ENCODE measurements at places on chromosomes 5 and 9.

GRCh38 chr5:116409591-116410296, 164.9 kb downstream of the SEMA6A start:
- no peak for DNase-seq

GRCh38 chr5:155700333-155700732, 626.6 kb upstream of the SGCD start:
- no peak for DNase-seq

DNA sequence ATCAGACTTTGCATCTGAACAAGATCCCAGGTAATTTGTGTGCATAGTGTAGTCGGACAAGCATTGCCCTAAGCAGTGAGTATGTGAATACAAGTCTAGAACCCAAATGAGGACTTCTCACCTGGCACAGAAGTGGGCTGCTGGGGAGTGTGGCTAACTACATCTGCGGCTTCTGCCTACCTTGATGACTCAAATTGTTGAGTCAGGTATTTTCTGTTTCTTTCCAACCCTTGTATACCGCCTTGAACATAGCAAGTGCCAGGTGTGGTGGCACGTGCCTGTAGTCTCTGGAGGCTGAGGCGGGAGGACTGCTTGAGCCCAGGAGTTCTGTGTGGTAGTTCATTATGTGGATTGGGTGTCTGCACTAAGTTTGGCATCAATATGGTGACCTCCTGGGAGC, 7.9 kb upstream of the JADE2 start:
- no peak for DNase-seq

DNA sequence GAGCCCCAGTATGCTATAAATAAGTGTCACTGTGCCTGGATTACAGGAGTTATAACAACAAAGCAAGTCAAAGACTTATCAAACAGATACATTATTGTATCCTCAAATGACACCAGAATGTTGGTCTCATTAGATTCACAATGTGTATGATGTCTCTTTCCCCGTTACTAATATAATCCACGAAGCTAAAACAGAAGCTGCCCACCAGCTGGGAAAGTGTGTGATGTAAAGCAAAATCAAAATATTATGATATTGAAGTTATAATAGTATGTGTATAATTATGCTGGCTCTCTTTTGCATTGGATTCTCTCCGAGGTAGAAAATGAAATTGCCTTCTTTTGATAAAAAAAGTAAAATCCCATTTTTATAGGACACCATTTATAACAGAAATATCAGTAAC, 127.3 kb upstream of the MAN2A1 start:
- no peak for DNase-seq

GRCh38 chr9:81661339-81661738, 28.0 kb downstream of the TLE1 start:
- no peak for DNase-seq

DNA sequence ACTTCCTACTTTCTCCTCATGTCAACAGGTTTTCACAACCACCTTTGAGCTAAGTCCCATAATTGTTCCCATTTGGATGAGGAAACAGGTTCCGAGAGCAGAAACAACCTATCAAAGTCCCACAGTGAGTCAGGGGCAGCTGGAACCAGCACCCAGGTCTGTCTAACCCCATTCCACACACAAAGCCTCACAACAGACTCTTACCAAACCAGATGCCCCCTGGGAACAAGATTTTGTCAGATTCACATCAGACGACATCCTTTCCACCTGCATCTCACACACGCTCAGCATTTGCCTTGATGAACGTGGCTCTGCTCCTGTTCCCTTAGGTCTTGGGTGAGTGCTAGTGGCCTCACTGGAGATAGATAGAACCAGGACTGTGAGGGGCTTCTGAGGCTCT, 17.0 kb downstream of the SWI5 start:
- DNase-seq, result no peak

DNA sequence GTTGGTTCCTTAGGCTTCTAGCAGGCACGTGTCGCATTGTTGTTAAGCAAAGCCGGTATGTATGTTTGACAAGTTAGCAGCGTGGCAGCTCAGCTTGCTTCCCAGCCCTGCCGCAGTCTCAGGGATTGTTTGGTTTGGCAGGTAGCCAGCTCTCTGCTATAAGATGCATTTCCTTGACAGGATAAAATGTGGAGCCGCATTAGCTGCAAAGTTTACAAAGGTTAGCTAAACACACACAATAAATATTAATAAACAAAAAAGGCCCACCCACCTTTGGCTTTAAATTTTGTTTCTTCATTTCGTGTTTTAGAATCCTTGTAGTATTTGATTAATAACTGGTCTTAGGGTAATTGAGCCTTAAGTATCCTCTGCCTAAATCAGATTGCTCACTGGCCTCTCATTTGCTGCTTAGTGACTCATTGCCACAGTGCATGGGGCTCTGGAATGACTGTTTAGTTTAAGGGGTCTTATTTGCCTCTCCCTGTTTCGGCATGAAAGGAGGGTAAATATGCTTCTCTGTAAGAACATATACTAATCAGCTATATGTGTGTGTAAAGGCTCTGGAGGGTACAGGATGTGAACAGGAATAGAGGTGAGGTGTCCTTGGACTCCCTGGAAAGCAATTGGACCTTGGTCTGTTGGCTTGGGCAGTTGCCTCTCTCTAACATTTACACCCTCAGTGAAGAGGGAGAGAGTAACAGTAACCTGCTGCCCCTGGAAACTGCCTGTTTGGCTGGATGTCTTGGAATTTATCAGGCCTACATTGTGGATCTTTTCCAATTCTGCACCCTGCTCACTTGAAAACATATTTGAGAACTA, 122.0 kb downstream of the GDNF start:
- DNase-seq, result no peak

GRCh38 chr5:176741561-176742211, 68.7 kb upstream of the UNC5A start:
- DNase-seq, result no peak

DNA sequence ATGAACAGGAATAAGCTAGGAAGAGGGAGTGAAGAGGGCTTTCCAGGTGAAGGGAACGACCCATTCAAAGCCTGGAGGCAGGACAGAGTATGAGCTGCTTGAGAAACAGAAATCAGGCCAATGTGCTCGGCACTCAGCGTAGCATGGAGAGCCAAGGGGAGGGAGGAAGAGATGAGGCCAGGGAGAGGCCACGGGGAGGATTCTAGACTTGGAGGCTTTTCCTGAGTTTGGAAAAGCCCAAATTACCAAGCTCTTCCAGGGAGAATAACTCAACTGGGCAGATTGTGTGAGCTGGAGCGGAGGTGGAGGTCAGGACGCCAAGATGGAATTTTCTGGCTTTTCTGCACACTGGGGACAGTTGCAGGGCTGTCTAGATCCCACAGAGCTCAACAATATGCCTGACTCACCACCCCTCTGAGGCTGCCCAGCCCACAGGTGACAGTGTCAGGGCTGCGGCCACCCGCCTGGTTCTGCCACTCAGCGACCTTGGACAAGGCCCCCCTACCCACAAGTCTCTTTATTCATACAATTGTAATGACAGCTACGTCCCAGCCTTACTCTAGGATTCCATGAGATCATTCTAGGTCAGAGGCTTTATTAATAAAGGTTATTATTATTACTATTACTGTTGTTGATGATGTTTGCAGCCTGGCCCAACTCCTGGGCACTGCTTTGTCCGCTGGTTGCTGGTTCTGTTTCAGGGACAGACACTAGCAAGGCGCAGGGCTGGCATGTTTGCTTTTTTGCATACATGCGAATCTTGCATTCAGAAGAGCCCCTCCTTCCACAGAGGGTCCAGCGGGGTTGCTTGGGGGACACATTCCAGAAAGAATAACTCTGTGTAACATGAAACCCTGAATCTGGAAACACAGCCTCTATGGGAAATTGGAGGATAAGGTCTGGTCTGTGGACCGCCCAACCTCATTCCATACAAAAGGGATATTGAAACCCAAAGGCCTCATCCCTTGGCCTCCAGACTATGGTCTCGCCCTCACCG, 9.4 kb upstream of the LMX1B start:
- DNase-seq, result no peak

DNA sequence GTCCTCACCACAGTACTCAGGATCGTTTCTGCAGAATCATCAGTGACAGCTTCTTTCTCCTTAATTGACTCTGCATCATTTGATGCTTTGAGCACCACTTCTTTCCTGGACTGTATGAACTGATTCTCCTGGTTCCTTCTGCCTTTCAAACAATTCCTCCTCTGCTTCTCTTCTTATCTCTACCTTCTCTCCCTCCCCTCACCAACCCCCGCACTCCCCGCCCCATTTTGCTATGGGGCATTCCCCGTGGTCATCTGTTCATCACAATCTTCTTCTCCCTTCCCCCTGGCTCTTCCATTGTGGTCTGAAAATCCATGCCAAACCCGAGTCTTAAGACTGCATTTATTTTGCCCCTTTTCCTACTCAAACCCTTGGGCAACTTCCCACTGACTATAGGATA, 57.9 kb downstream of the FAM78A start:
- DNase-seq, result no peak

DNA sequence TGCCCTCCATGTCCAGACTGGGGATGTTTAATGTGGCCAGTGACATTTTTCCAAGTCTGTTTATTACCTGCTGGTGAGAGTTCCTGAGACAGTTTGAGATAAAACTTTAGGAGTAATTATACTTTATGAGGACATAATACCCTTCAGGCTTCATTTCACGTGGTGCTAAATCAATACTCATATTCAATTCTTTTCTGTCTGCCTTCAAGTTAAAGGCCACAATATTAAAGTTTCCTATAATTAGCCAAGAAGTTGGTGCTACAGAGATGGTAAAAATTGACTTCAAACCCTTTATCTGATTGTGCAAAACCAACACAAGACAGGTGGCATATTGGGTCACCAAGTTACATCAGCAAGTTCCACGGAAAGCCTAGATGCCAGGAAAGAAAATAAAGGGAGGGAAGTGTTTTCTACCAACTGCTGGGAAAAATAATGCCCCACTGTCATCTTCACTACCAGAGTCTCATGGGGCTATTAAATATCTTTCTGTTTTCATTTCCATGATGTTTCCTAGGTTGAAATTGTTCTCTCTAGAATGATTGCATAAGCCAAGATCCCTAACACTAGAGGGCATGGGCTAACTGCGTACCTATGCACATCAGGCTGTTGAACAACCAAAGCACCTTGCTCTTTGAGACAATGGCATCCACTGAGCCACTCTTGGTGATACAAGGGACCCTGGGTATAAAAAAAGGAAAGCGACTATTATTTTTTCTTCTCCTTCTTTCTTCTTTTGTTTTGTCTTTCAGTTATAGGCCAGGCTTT, 68.7 kb downstream of the INSYN2B start:
- DNase-seq, result no peak

DNA sequence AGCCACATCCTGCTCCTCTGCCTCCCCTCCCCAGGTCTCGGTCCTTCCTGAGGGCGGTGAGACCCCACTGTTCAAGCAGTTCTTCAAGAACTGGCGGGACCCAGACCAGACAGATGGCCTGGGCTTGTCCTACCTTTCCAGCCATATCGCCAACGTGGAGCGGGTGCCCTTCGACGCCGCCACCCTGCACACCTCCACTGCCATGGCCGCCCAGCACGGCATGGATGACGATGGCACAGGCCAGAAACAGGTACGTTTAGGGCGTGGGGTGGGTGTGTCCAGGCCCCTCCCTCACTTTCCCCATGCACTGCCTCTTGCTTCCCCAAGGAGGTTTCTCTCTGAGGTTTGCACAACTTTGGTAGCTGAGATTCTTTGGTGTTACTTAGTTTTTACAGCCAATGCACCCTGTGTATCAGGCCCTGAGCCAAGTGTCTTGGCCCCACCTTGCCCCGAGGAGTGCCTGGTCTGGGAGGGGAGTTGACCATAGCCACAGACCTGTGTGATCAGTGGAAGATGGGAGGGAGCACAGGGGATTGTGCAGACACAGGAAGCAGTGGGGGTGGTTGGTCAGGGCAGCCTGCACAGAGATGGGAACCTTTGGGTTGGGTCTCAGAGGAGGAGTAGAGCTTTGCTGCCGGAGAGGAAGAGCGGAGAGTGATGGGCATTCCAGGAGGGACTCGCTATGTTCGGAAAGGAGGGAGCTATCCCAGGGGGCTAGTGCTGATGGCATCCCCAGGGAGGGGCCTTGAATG, 50.8 kb downstream of the GSN start:
- no peak for DNase-seq

Data from caudate nucleus (tissue), 63 donors.